Stimulated activated CD4-positive, alpha-beta T cell treated with anti-CD3 and anti-CD28 coated beads, TNF-alpha, amount 100 ng/mL, for 4 hours (primary cell): ENCODE measurements at places on chromosomes 12 and 14.

DNA sequence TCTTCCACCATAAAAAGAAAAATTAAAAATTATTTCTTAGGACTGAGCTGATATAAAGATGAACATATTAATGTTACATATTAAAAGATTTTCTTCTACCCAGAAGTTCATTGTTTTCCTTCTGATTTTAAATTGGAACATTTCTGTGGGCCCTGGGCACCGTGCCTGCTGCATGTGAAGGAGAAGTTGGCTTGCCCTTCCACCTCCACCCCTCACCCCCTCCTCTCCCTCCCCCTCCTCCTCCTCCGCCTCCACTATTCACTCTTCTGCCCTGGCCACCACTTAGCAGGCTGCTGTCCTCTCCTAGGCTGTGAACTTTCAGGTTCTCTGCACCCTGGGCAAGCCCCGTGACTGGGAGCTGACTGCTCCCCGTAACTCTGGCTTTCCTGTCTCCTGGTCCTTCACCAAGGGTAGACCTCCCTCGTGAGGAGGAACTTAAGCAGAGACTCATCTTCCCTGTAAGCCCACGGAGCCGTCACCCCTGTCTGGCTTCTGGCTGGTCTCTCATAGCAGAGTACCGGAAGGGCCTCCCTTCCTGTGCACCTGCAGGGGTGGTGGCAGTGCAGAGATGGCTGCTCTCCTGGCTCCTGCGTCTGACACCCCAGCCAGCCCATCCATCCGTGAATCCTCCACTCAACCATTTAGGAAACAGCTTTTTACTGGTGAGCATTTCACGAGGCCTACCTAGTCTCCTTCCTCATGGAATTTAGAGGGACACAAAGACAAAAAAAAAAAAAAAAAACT, 12.8 kb downstream of the TUNAR start:
- DNase-seq: no peak

DNA sequence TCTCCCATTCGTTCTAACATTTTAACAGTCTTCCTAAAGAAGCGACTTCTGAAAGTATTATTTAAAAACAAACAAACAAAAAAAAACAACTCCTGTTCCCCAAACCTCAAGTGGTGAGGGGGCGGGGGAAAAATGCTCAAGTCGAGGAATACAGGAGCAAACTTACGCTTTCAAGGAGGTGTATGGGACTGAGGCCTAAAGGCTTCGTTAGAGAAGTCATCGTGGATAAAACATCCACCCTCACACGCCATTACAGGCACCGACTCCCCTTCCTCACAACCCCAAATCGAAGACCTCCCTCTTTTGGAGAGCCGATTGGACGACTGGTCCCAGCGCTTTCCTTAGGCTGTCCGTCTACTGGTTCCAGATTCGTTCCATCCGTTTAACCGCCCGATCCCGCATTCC, 693 bp downstream of the CBX5 start:
- DNase-seq: no peak

DNA sequence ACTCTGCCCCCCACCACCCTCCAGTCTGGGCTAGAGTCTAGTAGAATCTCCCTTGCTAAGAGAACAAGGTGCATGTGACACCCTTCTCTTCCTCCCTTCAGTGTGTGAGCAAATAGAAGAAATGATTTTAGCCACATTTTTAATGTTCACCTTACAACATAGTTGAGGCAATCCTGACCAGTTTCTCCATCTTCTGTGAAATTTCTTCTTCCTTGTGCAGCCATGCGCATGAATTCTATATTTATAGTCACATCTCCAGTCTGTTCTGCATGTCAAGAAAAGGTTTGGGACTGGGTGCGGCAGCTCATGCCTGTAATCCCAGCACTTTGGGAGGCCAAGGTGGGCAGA, 9.5 kb upstream of the LTA4H start:
- DNase-seq: no peak

GRCh38 chr12:56487448-56488040, 417 bp downstream of the GLS2 start:
- no peak for DNase-seq

DNA sequence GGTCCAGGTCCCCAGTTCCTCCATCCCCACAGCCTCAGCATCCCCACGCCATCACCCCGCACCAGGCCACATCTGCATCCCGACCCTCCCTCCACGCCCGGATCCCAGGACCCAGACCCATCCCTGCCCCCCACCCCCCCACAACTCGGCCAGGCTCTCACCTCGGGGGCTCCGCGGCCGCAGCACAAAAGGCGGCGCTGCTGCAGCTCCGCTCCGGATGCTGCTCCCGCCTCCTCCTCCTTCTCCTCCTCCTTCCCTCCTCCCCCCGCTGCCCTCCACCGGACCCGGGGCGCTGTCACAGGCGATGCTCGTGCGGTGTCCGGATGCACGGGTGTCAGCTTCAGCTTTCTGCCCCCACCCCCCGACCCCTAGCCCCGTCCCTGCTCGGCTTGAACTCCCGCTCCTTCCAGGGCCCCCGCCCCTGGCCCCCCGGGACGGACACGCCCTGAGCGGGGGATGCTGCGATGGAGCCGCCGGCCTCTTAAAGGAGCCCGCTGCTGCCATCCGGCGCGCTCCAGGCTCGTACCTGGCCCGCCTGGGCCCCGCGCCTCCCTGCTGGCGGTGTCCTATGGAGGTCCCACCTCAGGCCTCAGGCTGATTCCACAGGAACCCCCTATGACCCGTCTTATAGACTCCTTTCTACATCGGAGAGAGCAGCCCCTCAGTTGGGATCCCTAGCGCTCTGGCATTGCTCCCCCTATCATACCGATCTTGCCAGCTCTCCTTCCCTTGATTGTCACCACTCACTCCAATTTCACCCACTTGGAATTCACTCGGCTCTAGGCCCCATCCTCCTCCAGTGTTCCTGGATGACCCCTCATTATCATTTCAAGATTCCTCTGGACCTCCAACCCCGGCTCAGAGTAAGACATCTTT, at the start of gene MAP3K12:
Gene MAP3K12, minus strand, starts transcription at position 193 of the 876 bp plus-strand sequence. CDS start 12,067 bp downstream, outside the sequence.
- peak; percentile 34 for DNase-seq

GRCh38 chr12:131142891-131143657, 189.4 kb downstream of the ADGRD1 start:
- DNase-seq: no peak

- no peak for DNase-seq
Measured at GRCh38 chr12:111166779-111167540, 201.9 kb downstream of the PHETA1 start.

- DNase-seq: no peak
Measured at GRCh38 chr14:34165847-34166350, 215.0 kb upstream of the EGLN3 start.

DNA sequence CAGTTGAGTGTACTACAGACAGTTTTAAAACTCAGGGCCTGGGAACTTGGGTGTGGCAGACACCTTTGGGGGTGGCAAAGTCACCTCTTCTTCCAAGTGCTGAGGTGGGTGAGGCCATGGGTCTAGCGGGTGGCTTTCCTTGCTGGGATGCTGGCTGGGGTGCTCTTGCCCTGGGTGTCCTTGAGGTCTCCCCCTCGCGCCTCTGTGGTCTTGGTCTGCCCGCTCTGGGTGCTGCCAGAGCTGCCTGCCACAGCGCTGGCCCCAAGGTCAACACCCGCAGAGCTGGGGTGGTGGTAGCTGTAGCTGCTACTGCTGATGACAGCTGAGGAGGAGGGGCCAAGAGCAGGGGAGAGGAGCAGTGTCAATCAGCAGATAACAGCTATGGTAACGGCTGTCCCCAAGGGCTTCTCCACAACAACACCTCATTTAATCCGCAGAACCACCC, 6.8 kb downstream of the KRT74 start:
- DNase-seq: no peak

- DNase-seq: no peak
Measured at GRCh38 chr12:106021516-106021915, 117.2 kb downstream of the NUAK1 start.

DNA sequence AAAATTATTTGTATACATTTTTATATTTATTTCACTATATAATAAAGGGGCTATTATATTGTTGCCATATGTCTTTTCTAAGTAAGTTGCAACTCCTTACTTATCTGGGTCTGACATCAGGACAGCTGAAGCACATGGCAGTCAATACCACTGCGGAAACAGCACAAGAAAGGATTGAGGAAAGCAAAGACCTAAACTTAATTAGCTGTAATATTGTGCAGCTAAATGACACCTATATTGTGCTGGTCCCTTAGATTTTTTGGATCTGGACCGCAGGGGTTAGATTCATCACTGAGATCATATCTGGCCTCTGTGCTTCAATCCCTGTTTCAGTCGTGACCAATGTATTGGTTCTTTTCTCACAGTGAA, 359.6 kb upstream of the DIO2 start:
- DNase-seq: no peak

DNA sequence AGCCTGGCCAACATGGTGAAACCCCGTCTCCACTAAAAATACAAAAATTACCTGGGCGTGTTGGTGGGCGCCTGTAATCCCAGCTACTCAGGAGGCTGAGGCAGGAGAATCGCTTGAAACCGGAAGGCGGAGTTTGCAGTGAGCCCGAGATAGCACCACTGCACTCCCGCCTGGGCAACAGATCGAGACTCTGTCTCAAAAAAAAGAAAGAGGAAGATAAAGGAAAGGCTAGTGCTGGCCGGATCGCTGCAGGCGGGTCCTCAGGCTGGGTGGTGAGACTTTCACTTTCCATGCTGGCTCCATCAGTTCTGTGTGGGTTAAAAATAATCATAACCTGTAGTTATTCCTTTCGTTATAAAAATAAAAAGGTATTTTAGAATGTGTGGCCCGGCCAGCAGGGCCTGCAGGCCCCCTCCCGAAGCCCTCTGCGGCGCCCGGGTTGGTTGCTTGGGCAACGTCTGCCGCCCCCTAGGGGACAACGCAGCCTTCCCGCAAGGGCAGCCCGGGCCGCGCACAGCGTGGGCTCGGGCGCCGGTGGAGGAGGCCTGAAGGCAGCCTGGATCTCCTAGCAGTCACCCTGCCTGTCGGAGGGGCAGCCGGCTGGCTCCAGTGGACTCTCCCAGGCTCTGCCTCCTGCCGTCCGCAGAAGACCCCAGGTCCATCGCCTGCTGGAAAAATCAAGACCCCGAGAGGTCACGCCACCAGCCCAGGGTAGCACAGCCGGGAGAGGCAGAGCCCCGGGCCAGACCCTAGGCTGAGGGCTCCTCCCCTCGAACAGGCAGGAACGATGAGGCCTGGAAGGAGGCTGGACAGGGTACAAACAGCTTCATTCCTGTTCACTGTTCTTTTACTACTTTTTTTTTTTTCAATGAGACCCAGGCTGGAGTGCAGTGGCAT, 5.0 kb upstream of the SLC25A47 start:
- peak; percentile 41 for DNase-seq

DNA sequence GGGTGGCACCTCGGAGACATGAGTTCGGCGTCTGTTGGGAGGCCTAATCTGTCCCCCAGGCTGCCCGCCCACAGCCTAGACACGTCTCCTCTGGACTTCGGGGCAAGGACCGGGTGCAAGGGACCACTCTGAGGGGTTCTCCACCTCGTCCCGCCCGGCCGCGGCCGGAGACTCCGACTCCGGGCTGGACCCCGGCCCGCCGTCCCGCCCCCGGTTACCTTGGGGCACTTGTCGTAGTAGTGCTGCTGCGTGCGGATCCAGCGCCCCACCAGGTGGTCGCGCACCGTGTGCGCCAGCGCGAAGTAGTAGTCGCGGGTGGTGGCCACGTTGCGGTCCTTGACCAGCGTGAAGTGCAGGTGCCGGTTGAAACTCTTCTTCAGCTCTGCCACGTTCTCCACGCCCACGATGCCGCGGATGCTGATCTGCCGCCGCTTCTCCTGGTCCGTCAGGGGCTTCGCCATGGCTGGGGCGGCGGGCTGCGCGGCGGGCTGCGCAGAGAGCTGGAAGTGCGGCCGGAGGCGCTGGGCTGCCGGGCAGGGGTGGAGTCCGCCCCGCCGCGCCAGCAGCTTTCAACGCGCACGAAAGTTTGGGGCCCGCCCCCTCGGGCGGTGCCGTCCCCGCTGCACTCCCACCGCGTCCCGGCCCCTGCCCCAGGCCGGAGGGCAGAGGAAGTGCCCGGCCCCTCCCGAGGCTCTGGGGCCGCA, at the start of gene PYGL:
Gene PYGL, minus strand, starts transcription at position 541 of the 704 bp plus-strand sequence. Its CDS starts 80 bp downstream, at position 461.
- DNase-seq: no peak

DNA sequence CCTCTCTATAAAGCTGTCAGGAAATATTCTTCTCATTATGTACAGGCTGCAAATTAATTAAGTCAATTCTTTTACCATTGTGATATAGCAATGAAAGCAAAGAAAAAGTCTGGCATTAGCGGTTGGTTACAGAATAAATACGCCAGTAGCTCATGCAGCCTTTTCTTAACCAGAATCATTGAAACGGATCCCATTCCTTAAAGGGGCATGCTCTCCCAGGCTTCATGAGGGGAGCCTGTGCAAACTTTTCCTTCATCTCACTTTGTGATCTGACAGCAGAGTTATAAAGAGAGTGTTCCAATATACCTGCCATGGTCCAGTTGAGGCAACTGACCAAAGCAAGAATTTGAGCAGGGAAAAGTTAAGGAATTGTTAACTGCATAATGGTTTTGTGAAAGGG, 337.7 kb downstream of the EMP1 start:
- no peak for DNase-seq

- DNase-seq: no peak
Measured at GRCh38 chr12:22578328-22578727, 34.0 kb upstream of the C2CD5 start.

DNA sequence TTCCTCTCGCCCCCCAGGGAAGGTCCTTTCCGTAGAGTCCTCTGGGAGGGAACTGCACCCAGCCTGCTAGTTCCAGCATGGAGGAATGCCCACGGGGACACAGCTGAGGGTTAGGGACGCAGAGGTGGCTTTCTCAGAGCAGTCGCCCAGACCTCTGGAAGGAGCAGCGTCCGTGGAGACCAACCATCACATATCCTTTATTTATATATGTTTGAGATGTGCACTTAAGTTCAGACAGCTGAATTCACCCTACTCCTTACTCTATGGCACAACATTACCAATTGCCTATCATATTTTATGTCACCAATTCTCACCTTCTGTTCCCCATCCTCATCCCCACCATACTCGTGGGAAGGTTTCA, 305.6 kb upstream of the DIO3 start:
- no peak for DNase-seq

DNA sequence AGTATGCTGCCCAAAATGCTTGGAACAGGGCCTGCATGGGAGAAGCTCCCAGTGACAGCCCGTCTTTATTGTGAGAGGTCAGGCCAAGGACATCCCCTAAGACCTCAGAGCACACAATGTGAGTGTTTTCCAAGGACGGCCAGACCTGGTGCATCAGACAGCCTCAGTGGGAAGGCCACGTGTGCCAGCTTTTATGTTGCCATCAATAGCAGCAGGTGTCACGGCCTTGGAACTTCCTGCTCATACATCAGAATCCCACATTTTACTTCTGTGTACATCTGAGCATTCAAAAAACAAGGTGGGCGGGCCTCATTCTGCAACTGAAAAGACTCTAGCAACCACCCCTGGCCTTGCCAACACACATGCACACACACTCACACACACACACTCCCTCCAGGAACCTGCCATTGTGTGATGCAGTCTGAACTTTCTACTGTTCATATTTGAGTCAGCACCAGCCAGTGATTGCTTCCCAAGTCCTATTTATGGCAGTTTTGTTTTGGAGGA, 753.1 kb upstream of the TBX3 start:
- no peak for DNase-seq
